DMS53 (cell line): ENCODE measurements at places on chromosomes 2 and 18.

- peak; percentile 46 for DNase-seq
Observed at GRCh38 chr18:35777039-35777438, 195.4 kb upstream of the RMP24 start.

DNA sequence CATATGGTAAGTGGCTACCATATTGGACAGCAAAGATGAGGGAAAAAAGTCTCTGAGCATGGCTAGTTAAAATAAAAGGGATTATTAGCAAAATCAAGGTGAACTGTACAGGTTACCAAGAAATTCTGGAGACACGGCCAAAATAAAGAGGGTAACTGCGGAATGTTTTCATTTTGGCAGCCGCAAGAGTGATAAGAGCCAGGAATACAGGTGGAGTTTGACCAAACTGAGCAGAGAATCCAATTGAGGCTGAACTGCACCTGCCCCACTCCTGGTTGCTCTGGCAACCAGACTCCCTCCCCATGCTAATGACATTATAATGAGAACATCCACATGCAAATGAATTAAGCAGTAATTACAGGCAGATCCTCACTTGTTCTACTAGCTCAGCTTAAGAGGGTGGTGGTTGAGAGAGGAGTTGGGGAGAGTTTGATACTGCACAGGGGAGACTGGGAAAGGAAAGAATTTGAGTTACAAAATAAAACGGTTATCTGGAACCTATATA is 18.8 kb upstream of the EPHA4 start:
- no peak for DNase-seq

DNA sequence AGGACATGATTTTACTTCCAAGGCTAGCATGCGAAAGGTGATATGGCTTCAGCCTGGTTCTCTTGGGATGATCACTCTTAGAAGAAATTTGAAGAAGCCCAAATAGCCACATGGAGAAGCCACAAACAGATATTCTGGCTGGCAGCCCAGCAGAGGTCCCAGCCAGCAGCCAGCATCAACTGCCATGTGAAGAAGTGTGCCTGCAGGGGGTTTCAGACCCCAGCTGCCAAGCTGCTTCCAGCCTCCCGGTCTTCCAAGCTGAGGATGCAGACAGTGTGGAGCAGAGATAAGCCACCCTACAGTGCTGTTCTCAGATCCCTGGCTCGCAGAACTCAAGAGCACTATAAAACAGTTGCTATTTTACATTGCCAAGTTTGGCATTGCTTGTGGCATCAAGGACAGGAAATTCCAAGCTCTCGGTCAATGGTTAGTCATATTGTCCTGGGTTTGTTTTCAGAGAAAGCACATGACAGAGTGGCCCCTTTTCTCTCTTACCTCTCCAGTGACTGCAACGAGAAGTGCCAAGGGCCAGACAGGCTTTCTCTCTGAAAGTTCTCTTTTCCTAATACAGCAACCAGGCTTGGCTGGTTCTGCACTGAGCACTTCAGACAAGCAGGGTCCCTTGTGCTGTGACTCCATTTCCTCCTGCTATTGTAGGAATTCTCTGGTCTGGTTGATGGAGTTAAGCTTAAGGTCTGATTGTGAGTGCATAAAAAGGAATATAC is 223.7 kb downstream of the ANKRD30B start:
- no peak for DNase-seq

DNA sequence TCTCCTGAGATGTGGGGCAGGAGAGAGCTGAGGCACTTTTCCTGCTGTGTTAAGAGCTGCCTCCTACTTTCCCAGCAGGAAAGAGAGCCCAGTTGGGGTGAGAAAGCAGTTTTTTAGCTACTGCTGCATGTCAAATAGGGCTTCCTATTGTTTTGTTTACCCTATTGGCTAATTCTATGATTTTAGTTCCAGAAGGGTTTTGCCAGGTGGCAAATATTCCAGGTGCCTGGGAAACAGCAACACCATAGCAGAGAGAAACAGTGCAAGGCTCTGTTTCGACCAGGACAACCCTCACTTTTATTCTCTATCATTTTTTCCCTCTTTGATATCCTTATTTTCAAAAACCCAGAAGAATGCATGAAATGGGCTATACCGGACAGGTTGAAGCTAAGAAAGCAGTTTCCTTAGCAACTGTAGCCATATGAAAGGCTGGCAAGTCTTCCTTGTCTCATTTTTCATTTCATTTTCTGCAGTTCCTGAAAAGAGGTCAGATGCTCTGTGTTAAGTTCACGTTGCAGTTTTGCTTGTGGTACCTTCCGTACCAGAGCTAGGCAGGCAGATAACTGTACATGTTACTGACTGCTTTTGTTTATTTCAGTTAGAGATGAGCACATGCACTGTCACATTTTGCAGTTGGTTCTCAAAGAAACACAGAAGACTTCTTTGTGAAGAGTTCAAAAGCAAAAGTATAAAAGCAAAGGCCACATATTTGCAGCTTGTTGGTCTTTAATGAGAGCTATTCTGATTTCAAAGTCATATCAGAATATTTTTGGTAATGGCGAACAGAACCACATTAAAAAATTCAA is 84.8 kb downstream of the AQP4 start:
- no peak for DNase-seq

DNA sequence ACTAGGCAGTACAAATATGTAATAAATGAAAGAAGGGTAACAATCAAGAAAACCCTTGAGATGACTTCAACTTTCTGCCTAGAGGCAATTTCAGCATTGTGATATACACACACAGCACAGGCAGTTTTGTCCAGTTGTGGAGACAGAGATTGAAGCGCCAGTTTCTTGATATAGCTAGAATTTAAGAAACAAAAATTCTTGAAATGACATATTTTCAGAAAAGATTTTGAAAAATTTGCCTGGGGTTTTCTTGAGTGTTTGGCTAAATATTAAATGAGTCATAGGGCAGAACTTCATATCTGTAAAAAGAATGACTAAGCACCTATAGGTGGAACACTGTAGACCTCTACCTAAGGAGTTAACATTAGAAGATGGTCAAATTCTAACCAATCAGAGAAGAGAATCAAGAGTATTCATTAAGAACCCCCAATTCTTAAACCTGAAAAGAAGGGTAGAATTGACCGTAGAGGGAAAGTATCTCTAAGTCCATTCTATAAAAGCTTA is 1266.8 kb upstream of the TMEFF2 start:
- DNase-seq: peak; percentile 23

GRCh38 chr2:60386436-60386835 is 167.0 kb downstream of the BCL11A start:
- DNase-seq: no peak

GRCh38 chr18:47263430-47264307 is 12.2 kb upstream of the SKOR2 start:
- DNase-seq: peak; percentile 60

GRCh38 chr18:13448335-13448795 is 229.8 kb downstream of the LDLRAD4 start:
- no peak for DNase-seq

DNA sequence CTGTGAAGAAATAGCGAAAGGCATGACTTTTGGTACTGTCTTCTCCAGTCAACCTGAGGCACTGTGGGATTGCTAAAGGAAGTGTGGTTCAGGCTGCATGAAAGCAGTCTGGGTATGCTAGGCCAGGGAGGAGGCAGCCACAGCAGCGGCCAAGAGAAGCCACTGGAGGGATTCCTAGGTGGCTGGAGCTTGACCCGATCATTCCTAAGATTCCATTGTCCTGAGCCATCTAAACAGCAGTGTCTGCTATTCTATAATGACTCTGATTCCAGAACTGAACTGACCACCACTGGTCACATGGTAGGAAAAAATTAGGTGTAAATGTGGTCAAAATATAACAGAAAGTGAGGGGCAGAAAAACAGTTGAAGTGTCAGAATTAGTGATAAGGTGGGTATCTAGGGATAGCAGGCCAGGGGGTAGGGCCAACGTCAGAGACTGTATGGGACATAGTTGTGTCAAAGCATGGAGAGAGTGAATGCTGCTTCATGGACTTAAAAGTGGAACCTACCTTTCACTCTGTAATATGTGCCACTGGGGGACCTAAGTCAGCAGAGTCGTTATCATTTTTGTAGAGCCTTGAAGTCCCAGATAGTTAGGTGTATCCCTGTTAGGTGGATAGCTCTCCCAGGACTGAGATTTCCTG is 204.6 kb downstream of the CTNNA2 start:
- DNase-seq: no peak

DNA sequence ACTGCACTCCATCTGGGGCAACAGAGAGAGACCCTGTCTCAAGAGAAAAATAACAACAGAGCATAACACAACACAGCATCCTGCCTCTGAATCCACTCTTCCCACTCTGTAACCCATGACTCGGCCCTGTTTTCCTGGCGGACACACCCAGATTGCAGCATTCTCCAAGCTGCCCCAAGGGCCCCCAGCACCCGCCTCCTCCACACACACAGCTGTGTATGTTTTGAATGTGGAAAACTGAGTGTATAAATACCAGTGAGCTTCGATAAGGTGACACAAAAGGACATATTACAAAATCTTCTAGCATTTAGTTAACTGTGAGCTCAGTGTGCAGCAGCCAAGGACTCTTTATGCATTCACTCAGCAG is 13.0 kb downstream of the IMPA2 start:
- DNase-seq: peak; percentile 82

- DNase-seq: no peak
Observed at GRCh38 chr2:10006236-10007161, 36.9 kb upstream of the KLF11 start.

DNA sequence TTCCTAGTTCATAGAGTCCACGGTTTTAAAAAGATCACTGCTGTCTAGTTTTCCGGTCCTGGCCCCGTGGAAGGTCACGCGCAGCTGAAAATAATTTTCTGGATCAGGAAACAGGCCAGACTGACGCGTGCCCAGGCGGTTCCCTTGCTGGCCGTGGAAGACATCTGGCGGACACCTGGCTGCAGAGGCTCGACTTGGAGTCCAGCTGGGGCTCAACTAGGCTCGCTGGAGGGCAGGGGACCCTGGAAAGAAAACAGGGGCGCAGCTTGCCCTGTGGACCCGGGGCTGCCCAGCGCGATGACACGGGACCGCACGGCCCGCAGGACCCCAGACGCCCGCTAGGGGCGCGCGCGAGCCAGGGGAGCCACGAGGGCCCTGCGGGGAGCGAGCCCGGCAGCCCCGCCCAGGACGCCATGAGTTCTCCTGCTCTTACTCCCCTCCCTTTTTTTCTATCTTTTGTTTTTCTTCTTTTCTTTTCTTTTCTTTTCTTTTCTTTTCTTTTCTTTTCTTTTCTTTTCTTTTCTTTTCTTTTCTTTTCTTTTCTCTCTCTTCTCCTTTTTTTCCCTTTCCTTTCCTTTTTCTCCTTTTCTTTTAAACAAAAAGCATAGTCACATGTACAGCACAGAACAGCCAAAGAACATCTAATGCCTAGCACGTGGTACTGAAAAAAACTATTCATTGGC is 43.2 kb upstream of the UBE2F start:
- DNase-seq: peak; percentile 29

DNA sequence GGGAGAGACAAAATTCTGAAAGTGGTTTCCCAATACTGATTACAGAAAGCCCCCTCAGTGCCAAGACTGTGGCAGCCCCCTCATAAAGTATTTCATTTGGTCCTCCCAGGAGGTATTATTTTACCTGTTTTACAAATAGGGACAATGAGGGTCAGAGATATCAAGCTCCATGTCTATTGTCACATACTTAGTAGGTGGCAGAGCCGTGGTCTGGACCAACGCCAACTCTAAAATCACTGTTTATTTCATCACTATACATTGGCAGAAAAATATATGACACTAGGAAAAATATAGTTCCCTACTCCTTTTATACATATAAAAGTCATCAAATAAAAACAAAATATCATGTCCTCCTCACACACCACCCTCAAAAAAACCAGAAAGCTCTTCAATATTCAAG is 68.6 kb downstream of the DHRS9 start:
- DNase-seq: no peak

DNA sequence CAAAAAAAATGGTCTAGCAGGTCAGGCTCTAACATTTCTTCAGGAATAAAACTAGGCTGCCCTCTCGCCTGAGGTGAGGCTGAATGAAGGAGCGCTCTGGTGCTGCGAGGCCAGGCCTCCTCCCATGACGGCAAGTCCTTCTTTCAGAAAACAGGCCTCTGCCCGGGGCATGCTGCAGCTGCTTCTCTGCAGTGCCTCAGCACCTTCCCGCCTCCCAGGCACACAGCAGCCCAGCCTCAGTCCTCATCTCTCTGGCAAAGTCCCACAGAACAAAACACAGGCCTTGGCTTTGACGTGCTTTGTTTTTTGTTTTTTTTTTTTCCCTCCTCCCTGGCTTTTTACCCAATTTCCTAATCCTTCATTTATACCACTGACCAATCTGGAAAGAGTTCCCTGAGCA is 74.8 kb downstream of the BCL11A start:
- DNase-seq: no peak

DNA sequence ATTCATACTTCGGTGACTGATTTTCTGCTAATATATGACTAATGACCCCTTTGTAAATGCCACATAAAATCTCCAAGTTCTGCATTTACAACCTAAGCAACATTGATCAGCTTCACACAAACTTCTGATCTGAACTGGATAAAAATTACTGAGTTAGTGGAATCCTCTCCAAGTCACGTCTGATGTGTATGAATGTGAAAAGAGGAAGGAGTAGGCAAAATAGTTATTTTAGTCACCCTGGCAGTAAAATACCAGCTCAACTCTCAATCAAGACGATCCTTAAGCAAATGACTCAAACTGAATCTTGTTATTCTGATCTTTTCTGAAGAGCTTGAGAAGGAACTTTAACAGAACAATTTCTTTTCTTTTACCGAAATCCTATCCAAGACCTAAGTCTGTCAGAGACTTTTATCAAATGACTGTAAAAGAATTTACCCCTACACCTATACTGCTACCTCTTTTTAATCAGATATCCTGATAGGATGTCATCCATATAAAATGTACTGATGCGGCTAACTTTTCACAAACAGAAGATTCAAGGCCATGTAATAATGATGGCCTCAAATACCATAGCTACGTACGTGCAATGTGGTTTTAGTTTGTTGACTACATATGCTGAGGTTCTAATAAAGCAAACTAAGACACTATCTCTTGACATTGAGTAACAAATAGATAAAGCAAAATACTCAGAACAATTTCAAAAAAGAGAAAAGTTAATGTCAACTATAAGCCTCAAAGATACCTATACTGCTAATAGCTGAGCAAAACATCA is 23.7 kb downstream of the CUL3 start:
- DNase-seq: no peak

GRCh38 chr18:3623769-3624545 is 174.0 kb downstream of the TGIF1 start:
- peak; percentile 98 for DNase-seq

- peak; percentile 18 for DNase-seq
Observed at GRCh38 chr2:137050949-137051348, 285.6 kb downstream of the THSD7B start.

- DNase-seq: peak; percentile 64
Observed at GRCh38 chr2:50491541-50492476, 540.1 kb downstream of the NRXN1 start.

DNA sequence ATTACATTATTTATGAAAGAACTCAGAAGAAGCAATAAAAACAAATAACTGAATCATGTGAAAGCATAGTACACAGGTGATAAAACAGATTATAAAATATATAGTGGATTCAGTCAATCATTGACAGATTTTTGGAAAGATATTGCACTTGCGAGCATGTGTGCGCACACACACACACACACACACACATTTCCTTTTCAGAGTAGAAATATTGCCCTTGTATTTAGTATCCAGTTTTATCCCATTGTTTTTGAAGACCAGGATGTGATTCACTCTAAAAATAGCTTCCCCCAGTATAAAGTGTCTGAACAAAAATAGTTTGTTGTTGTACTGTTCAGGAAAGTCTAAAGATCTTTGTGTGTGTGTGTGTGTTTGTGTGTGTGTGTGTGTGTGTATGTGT is 145.5 kb downstream of the CALCRL start:
- DNase-seq: peak; percentile 52
